ENCODE measurements at places on chromosomes 13 and 19. TPM values are rescaled to one million over a fixed set of nuclear protein-coding genes. Genes with fewer than 3 reads are reported as not detected.

DNA sequence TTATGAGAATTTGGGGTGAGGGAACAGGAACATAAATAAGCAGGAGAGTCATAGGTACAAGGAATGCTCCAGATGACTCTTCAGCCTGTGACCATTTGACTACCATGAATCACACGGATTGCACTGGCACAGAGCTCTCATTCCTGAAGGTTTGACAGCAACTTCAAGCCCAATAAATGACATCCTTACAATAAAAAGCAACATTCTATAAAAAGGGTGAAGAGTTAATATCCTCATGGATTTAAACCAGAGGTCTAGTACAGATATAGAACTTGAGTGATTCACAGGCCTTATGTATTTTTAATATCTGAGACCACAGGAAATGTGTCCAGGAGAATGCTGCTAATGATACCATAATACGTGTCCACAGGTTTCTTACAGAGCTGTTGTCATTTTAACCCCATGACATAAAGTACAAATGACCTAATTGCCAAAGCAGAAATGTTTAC is 158.1 kb downstream of the IRS2 start:
- DNase-seq, result no peak

DNA sequence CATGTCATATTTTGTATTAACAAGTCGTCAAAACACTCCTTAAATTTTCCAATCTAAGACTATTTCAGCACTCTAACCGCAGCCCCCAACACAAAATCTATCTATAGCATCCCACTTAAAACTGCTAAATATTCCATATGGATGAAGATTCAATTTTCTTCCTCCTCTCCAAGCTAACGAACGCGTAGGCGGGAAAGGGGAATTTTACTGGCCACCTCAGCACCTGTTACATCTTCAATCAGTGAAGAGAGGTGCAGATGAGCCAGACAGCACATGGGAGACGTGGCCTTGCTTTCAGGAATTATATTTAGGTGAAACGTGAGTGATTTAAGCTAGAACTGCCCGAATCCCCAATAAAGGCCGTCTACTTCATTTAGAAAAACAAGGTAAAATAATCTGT is 1.1 kb downstream of the RBM26 start:
- DNase-seq, result no peak

DNA sequence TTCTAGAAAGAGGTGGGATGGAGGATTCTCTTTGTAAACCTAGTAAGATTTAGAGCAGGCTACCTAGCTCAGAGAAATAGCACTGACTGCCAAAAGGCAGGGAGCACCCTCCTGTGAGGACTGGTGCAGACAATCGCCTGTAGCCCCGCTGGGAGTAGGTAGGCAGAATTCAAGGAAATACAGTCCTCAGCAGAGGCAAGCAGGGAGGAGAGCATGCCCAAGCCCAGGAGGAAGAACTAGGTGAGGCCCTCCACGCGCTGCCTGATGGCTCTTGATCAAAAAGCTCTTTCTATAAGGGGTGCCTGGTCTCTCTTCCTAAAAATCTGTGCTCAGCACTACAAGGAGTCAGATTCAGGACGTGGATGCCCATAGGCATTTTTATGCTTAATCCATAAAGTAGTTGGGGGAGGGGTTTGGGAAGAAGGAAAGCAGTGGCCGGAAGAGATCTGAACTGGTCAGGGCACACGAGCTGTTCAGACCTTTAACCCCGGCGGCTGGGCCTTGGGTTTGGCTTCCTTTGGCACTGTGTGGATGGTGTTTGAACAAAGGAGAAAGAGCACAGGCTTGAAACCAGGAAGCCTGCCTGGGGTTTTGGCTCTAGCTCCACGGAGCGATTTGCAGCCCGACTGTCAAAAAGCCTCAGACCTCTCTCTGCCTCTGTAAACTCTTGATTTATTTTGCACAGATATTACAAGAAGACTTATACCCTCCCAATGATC is 320.6 kb downstream of the FOXO1 start:
- DNase-seq, result no peak

IGFL1 gene
- not detected for total RNA-seq

GAS6 gene
- total RNA-seq, result 88.6 TPM

DHDH gene
- 0.61 TPM for total RNA-seq

DNA sequence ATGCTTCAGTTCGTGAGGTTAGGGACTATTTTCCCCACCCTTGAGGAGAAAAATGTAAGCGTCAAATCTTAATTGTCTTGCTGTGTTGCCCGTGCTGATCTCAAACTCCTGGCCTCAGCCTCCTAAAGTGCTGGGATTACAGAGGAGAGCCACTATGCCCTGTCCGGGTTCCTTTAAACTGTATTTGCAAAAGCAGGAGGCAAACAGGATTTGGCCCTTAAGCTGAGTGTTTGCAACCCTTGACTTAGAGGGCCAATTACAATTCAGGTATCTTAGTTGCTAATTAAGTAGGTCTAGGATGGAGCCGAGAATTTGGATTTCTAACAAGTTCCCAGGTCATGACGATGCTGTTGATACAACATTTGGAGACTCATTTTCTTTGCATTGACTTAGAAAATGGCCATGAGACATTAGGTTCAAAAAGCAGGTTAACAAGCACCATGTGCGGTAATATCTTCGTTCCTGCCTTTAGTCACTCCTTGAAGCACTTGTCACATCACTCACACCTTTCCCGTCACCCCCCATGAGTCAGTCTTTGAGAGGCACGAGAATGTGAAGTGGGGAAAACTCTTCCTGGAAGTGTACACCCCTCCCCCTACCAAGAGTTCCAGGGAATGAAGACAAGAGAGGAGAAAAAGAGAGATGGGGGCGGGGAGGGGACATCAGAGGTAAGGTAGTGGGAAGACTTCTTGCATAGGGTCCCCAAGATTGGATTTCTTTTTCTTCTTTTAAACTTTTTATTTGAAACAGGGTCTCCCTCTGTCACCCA is 2.6 kb downstream of the NAPSA start:
- DNase-seq, result no peak

DNA sequence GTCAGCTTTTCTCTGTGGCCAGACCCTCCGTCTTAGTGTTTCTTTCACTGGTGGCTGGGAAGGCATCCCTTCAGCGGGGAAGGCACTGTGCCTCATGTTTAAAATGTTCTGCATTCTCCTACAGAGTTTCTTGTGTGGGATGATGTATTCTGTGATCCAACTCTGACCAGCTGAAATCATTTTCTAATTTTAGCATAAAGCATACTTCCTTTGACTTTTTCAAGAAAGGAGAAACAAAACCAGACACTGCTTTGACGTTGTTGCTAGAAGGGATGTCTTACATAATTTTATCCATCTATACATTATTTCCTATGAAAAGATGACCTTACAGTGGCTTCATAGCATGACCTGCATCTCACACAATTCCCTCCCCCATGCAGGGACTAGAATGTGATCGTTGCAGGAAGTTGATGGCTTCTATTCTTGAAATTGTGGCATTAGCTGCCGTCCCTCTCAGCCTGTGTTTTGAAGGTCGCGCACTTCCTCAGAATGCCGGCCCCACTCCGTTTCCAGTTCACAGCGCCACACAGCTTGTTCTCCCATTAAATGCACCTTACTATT is 38.6 kb upstream of the TEX29 start:
- DNase-seq, result no peak

PSG3 gene
- not detected for total RNA-seq

DNA sequence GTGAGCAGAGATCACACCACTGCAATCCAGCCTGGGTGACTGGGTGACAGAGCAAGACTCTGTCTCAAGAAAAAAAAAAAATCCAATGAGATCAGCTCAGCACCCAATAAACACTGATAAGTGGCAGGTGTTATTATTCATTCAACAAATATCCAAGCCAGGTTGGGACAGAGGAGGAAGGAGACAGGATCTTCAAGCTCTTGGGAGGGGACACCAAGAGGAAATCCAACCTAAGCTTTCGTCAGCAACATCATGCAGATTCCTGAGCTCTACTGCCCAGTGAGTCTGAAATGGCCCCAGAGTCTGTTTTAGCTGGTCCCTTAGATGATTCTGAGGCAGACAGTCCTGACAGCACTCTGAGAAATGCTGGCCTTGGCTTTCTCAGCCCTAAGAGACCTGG is 7.7 kb downstream of the RFX1 start:
- no peak for DNase-seq

SOX21 gene
- total RNA-seq, result not detected

GRCh38 chr13:37598597-37598996 is at the start of gene POSTN:
POSTN (minus strand) TSS chr13:37598768; CDS start chr13:37598726, 42 bp downstream.
- no peak for DNase-seq

- no peak for DNase-seq
Measured at GRCh38 chr13:99261059-99261458, 2.9 kb upstream of the GPR18 start.

GRCh38 chr13:46515803-46516202 is 37.2 kb upstream of the LRCH1 start:
- DNase-seq, result no peak

DNA sequence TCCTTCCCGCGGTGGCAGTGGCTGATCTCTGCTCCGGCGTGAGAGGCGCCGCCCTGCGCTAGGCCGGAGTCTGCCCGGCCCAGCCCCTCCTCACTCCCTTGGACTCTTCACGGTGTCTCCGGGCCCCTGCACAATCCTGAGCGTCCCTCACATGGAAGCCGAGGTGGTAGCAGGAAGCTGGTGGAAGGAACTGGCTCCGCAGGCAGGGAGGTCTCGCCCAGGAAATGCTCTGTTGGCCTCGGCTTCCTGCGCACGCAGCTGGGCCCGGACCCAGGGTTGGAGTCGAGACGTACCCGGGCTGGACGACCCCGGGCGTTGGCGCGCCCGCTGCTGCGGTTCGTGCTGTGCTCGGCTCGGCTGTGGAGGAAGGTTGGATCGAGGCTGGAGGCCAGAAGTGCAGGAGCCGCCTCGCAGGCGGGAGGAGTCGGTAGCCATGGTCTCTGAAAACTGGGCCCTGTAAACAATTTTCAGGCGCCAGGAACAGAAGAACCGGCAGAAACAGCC is 46.3 kb downstream of the ZNF724 start:
- DNase-seq, result no peak

GRCh38 chr13:97858161-97858560 is 95.3 kb upstream of the IPO5 start:
- DNase-seq, result no peak

- DNase-seq, result no peak
Measured at GRCh38 chr19:3555653-3556422, 1.5 kb downstream of the MFSD12 start.

GRCh38 chr13:51004111-51004865 is 94.7 kb downstream of the RNASEH2B start:
- no peak for DNase-seq

ZNF285 gene
- total RNA-seq, result 0.93 TPM

DNA sequence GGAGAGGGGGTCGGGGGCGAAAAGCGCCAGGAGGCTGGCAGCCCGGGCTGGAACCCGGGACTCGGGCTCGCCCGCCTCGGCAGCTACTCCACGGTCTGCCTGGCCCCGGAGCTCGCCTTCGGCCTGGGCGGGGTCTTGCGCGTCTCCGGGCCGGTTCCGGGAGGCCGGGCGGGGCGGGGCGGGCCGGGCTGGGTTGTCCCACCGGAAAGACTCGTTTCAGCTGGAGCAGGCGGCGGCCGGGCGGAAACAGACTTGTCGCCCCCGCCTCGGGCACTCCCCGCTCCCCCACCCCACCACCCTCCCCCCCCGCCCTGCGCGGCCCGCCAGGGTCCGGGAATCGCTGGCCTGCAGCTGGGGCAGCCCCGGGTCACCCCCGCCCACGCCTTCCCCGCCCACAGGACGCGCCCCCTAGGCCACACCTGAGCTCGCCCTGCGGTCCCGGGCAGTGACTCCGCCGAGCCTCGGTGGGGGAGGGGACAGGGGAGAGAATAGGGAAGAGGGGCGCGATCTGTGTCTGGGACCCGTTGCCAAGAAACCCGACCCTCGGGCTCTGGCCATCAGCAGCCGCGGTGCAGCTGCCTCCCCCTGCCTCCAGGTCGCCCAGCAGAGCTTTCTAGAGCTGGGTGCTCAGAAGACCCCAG is 109.4 kb downstream of the KCTD15 start:
- peak; percentile 92 for DNase-seq

CHAMP1 gene
- 18.8 TPM for total RNA-seq

GRCh38 chr13:105276571-105276970 is 1258.9 kb downstream of the EFNB2 start:
- DNase-seq, result no peak

GRCh38 chr13:100178309-100178708 is 89.4 kb downstream of the PCCA start:
- no peak for DNase-seq

DNA sequence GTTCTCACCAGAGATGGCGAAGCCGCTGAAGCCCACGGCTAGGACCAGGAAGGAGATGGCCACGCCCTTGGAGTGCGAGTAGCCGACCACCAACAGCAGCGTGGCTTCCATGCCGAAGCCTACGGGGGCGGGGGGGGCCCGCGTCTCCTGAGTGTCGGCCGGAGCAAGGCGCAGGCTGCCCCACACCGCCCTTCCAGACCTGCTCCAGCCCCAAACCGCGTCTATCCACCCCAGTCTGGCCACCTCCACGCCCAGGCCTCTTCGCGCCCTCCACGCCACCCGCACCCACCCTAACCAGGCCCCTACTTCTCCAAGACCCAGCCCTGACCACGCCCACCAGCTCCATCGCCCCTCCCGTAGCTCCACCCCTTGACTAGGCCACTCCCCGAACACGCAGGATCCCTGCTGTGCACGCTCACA is 6.2 kb downstream of the GFY start:
- no peak for DNase-seq

GRCh38 chr19:55212447-55212846 is 3.1 kb upstream of the PTPRH start:
- no peak for DNase-seq

All from mesenteric fat pad (tissue), 1 donor.